ENCODE measurements at places on chromosomes 11 and 22.

- no peak for DNase-seq
Observed at GRCh38 chr11:14022251-14022650, 59.7 kb downstream of the SPON1 start.

- no peak for DNase-seq
Observed at GRCh38 chr11:18791969-18792628, 501 bp upstream of the PTPN5 start.

GRCh38 chr11:130160498-130161155, 1.0 kb downstream of the ST14 start:
- no peak for DNase-seq

- DNase-seq, result no peak
Observed at GRCh38 chr22:37370306-37370979, 56.8 kb downstream of the ELFN2 start.

GRCh38 chr11:64447831-64448598, 89.1 kb downstream of the RPS6KA4 start:
- DNase-seq, result no peak

GRCh38 chr11:11985954-11986949, 22.2 kb downstream of the DKK3 start:
- no peak for DNase-seq

- DNase-seq, result no peak
Observed at GRCh38 chr11:7435176-7435575, 50.1 kb upstream of the OLFML1 start.

GRCh38 chr11:68168694-68169093, 44.4 kb downstream of the KMT5B start:
- DNase-seq, result no peak

GRCh38 chr11:132337819-132338416, 967.5 kb downstream of the NTM start:
- DNase-seq, result no peak

- DNase-seq, result no peak
Observed at GRCh38 chr11:23202611-23203010, 342.3 kb upstream of the CCDC179 start.

GRCh38 chr11:117919781-117920221, 9.4 kb downstream of the TMPRSS13 start:
- no peak for DNase-seq

- no peak for DNase-seq
Observed at GRCh38 chr22:47013861-47014635, 251.6 kb downstream of the TBC1D22A start.

GRCh38 chr11:88051396-88051795, 123.8 kb downstream of the RAB38 start:
- DNase-seq, result no peak

- peak; percentile 41 for DNase-seq
Observed at GRCh38 chr11:20031155-20032001, 128.9 kb downstream of the DBX1 start.

- DNase-seq, result no peak
Observed at GRCh38 chr11:126305699-126306098, 1.8 kb downstream of the DCPS start.

DNA sequence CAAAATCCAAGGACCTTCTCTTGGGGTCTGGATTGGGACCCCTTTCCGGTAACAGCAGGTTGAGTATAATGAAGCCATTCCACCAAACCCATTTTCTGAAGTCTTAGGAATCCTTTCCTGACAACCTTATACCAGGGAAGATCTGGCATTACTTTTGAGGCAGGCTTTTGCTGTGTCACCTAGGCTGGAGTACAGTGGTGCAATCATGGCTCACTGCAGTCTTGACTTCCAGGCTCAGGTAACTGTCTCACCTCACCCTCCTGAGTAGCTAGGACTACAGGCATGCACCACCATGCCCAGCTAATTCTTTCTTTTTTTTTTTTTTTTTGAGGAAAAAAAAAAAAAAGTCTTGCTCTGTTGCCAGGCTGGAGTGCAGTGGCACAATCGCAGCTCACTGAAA, 55.8 kb upstream of the TREH start:
- no peak for DNase-seq

GRCh38 chr22:43860831-43861230, 1.5 kb downstream of the SULT4A1 start:
- no peak for DNase-seq
